ENCODE measurements at places on chromosomes 4 and X.

DNA sequence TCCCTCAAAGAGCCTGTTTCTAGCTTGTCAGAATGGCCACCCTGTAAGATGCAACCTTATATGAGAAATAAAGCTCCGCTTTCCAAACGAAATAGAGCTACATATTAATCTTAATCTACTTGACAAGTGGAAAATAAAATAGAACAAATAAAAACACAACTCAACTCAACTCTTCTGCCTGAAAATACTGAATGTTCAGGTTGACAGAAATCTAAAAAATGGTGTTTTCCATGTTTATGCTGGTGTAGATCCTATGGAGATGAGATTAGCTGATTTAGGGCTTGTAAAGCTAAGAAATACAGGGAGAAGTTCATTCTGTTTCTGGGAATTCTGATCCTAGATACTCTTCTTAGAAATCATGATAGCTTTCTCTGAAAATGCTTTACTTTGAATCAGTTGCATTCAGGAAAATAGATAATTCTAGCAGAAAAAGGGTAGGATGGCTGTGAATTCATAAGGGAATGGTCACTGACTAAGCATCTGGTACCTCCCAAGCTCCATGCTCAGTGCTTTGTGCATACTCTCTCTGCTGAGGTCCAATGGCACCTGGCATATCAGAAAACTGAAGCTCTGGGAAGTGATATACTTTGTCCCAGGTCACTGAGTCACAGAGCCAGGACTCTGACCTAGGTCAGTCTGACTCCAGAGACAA lies 89.2 kb upstream of the EXOC1L start:
- DNase-seq: no peak

DNA sequence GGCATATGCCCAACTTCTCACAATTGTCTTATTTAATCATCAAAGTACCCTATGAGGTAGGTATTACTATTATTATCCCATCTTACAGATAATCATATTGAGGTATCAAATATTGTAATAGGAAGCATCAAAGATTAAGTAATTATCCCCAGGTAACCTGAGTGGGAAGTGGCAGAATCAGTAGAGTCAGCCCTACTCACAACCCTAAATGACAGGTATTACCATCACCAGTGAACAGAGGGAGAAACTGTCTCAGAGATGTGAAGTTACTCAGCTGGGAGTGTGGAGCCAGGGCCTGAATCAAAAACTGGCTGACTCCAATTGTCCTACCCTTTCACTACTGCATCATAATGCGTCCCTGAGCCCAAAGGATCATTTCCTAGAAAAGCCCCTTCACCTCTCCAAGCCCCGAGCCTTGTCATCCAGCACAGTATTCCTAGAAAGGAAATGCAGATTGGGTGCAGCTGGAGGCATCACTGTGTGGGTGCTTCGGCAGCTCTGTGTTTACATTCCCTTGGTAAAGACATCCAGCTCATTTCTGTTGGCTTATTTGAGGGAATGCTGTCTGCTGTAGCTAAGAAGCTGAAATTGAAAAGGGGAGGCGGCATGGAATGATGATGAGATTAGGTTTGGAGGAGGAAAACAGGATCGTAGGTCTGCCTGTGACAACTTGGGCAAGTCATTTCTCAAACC lies 72.8 kb downstream of the DHX15 start:
- no peak for DNase-seq

DNA sequence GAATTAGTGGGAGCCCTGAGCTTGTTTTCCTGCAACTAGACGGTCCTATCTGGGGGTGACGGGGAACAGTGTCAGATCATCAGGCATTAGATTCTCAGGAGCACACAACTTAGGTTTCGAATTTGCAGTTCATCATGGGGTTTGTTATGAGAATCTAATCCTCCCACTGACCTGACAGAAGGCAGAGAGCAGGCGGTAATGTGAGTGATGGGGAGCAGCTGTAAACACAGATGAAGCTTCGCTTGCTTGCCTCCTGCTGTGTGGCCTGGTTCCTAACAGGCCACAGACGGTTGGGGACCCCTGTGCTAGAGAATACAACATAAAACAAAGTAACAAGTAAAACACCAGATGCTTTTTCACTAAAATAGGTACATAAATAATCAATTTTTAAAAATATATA lies 86.2 kb upstream of the BLTP1 start:
- DNase-seq: no peak

GRCh38 chr4:108155373-108155772 lies 13.4 kb downstream of the LEF1 start:
- no peak for DNase-seq

- DNase-seq: no peak
Measured at GRCh38 chr4:108203377-108203776, 34.6 kb upstream of the LEF1 start.

DNA sequence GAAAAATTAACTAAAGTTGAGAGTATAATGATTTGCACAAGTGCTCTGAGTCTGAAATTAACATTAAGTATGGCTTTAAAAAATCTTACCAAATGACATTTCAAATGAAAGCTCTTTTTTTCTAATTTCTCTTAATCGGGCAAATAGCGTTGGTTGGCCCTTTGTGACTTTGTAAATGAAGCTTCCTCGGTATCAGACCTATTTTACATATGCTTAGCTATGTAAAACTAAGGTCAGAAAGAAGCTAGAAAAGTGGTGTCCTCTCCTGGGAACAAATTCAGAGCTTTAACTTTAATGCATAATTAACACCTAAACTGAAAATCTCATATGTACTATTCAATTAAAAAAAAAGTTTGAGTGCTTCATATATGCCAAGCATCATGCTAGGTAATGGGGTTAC lies 62.7 kb downstream of the N4BP2 start:
- no peak for DNase-seq

DNA sequence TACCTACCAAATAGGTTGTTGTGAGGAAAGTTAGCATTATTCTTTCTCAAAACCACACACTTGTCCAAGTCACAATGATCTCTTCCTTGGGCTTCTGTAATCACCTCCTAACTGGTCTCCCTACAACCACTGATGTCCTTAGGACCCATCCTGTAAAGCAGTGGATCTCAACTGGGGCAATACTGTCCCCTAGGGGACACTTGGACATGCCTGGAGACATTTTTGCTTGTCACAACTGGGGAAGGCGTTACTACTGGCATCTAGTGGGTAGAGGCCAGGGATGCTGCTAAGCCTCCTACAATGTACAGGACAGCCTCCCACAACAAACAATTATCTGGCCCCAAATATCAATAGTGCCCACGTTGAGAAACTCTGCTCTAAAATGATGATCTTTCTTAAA lies 118.7 kb upstream of the AP1S2 start:
- DNase-seq: peak; percentile 12

DNA sequence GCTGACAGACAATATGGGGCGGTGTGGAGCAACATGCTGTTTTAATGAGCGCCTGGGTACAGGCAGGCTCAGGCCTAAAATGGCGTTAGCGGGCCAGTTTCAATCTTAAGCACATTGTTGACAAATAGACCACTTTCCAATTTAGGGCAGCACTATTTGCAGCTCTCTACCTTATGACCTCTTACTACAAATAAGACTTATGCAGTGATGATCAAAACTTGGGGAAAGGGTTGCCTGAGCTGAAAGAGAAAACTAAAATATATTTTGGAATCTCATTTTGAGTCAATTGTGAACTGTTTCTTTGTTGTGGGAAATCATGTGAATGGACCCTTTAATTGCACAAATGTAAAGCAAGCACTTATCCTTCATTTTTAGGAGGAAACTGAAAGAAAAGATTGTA lies 25.5 kb upstream of the GPAT3 start:
- DNase-seq: no peak

DNA sequence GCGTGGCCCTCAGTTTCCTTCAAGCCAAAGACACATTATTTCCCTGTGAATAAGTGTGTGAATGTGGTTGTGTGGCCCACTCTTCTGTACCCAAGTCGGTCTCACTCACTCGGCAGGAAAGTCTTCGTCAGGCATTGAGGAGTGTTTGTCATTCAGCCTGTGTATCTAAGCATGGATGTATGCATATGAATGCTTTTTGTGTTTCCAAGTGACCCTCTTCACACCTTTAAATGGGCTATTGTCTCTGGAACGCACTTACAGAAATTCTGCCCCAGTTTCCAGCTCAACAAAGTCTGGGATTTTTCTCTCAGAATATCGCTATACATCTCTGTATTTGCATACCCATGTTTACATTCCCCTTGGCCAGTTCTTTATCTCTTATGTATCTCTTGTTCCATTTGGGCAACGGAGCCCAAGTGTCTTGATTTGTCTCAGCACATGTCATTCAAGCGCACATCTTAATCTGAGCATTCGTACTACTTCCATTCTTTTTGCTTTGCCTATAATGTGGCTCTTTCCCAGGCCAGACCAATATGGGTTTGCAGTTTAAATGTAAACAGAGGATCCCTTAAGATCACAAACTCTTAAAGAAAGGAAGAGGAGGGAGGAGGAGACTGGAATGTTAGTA lies 4.8 kb downstream of the BCOR start:
- no peak for DNase-seq

GRCh38 chr4:5900844-5901243 lies 8.0 kb upstream of the CRMP1 start:
- no peak for DNase-seq

Data from SK-N-SH (cell line).